ENCODE measurements at places on chromosomes 1 and 21. TPM values are rescaled to one million over a fixed set of nuclear protein-coding genes. Genes with fewer than 3 reads are reported as not detected.

- DNase-seq = no peak
Measured at GRCh38 chr1:184296466-184297243, 90.2 kb upstream of the C1orf21 start.

DNA sequence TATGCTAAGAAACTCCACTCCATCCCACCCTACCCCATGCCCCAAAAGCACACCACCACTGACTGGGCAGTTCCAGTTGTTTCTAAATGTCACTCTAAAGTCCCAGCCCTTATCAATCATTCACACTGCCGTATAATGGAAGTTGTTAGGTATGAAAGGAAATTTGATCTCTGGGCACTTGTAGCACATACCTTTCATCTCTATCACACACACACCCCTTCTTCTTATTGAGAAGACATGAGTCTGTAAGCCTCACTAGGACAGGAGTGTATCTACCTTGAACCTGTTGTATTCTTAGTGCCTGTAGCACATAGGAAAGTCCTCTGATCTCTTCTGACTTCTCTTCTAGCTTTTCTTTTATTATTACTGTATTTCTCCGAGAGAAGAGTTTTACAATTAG lies 22.3 kb upstream of the DHX9 start:
- no peak for DNase-seq

DNA sequence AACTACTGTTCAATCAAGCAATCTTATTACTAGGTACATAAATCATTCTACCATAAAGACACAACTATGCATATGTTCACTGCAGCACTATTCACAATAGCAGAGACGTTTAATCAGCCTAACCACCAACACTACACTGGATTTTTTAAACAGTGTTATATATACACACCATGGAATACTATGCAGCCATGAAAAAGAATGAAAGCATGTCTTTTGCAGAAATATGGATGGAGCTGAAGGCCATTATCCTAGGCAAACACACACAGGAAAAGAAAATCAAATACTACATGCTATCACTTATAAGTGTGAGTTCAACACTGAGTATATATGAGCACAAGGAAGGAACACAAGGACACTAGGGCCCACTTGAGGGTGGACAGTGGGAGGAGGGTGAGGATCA lies 159.2 kb downstream of the DPYD start:
- no peak for DNase-seq

The DUSP12 gene
- total RNA-seq = 57.9 TPM

GRCh38 chr21:40099809-40100208 lies 232.6 kb downstream of the PCP4 start:
- no peak for DNase-seq

DNA sequence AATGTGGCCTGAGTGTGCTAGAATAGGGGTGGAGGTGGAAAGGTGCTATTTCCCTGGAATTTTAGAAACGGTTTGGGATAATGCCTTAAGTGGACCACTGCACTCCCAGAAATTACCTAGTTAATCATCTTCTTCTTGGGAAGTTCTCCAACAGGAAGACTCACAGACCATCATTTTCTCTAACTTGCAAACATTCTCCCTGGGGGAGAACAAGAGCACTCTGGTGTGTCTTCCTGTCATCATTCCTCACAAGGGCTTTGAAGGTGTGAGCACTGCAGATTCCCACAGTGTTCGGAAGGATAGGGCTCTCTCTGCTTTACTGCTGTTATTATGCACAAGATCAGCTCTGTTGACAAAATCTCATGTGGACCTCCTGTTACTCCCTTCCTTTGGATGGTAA lies 54.9 kb upstream of the TSPAN2 start:
- no peak for DNase-seq

- no peak for DNase-seq
Measured at GRCh38 chr1:11634365-11635192, 19.6 kb downstream of the FBXO2 start.
